Ascending aorta (tissue), 2 donors: ENCODE measurements at places on chromosomes 6 and 20. TPM values are rescaled to one million over a fixed set of nuclear protein-coding genes. Genes with fewer than 3 reads are reported as not detected.

DNA sequence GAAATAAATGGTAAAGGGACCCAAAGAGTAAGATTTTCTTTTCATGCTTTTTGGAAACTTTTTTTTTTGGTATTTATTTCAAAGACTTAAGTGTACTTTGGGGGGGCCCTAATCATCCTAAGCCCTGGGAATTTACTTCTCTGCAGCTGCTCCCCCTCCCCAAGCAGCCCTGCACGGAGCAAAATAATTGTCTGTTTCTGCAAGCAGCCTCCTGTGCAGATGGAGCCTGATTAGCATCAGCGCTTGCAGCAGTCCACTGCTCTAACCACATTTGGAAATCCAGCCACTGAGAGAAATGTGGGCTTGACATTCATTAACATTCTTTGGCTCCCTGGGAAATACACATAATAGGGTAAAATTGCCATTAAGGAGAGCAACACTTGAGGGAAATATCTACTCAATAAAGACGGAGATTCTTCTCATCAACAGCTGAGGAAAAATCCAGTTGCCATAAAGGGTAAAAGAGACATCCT is 309.2 kb upstream of the MAP3K7 start:
- DNase-seq: no peak

GRCh38 chr6:80251321-80251720 is 144.8 kb downstream of the BCKDHB start:
- no peak for DNase-seq

- no peak for DNase-seq
These were observed 169.9 kb downstream of the QRSL1 start for GRCh38 chr6:106799031-106799894.

DNA sequence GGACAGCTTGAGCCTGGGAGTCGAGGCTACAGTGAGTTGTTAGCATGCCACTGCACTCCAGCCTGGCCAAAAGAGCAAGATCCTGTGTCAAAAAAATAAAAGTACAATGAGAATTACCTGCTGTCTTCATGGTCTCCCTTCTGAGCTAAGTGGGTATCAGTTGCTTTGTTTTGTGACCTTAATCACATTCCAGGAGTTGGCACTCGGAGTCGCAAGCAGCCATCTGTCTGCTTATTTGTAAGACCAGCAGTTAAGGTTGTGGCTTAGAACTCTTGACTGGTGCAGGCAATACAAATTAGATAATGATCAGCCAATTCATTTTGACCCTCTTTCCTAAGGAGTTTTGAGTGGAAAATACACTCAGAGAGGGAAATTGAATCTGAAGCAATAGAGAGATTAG is 114.0 kb downstream of the MYO6 start:
- no peak for DNase-seq

Gene PRDM13
- not detected for total RNA-seq

Gene HCRTR2
- not detected for total RNA-seq

DNA sequence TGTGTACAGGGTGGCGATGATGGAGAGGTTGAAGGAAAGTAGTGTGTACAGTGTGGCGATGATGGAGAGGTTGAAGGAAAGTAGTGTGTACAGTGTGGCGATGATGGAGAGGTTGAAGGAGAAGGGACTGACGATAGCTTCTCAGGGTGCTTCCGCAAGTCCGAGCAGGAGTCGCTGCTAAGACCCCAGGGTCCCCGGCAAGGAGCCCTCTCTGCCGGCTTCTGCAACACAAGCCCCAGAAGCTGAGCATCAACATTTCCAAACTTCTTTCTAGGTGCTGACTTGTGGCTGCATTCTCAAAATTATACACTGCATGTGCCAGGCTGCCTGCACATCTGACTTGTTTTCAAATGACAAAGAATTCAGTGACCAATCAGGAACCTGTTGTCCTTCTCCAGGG is 47.8 kb upstream of the NXT1 start:
- no peak for DNase-seq

DNA sequence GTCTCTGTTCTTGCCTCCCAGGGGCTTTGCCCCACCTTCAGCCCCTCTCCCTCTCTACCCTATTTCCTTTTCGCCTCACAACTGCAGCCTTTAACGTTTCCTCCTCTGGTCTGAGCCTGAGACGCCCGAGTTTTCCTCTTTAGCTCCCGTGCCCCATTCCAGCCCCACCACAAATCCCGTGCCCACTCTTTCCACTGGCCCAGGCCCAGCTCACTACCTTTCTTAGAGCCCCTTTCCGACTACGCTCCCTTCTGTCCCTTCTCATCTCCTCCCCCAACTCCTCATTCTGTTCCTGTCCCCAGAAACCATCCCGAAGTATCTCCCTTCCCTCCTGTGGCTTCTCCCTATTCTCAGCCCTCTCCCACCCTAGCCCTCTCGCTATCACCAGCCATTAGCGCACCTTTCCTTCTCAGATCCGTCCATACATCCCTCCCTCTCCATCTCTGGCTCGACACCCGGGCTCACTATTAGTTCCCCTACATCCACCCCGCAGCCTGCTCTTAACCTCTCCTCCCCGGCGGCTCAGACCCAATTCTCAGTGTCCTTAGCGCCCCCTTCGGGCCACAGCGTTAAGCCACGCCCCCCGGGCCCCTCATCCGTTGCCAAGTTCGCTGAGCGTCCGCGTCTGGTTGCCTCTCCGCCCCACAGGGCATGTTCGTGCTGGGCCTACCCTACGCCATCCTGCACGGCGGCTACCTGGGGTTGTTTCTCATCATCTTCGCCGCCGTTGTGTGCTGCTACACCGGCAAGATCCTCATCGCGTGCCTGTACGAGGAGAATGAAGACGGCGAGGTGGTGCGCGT is 2.7 kb downstream of the SLC32A1 start:
- DNase-seq: no peak

DNA sequence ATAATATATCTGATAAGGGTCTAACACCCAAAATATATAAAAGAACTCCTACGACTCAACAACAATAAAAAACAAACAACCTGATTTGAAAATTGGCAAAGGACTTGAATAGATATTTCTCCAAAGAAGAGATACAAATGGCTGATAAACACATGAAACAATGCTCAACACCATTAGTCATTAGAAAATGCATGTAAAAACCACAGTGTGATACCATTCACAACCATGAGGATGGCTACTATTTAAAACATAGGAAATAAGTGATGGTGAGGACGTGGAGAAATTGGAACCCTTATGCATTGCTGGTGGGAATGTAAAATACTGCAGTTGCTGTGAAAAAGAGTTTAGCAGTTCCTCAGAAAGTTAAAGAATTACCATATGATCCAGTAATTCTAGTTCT is 41.4 kb downstream of the PTGIS start:
- no peak for DNase-seq

Gene MCHR2
- total RNA-seq: not detected

- DNase-seq: no peak
These were observed 566.6 kb upstream of the CITED2 start for GRCh38 chr6:139940741-139941729.

DNA sequence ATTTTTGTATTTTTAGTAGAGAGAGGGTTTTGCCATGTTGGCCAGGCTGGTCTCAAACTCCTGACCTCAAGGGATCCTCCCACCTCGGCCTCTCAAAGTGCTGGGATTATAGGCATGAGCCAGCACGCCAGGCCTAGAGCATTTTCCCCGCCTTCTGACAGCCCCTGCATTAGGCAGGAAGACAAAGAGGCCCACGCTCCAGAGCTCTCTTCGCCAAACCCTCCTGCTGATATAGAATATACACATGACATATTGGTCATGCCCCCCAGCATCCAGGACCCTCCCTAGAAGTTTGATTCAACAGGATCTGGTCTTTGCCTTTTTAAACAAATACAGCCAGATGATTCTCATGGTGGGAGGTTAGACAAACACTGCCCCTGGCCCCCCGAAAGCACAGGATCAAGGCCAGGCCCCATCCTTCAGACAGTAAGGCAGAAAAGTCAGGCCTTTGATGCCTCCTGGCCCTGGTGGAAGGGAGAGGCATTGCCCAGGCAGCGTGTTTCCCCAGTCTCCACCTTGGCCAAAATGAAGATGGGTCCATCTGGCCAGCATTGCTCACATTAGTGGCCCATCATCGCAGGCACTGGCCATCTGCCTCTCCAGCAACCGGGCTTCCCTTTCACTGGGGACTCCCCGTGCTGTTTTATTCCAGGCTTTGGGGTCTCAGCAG is 4.4 kb downstream of the SULF2 start:
- DNase-seq: no peak

DNA sequence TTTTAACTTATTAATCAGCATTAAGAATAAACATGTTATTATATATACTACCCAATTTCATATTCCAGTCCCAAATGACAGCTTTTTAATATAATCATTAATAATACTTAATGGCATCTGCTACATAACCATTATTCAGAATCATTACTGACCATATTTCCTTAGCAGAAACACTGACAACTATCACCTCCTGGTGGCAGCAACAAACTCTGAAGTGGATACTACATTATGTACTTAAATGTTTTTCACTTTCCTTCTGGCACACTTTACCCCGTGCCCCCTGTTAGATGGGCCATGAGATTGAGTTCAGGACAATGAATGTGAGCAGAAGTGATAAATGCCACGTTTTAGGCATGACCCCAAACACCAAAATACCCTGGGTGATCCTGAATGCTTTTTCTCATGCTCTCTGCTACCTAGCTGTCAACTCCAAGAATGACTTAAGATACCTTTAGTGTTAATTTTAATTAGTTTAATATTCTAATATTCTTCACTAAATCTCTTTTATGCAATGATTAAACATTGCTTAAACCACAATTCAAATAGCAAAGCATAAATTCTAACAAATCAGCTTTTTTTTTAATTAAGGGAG is 77.1 kb downstream of the LMBRD1 start:
- no peak for DNase-seq

Gene NKX2-2
- not detected for total RNA-seq

DNA sequence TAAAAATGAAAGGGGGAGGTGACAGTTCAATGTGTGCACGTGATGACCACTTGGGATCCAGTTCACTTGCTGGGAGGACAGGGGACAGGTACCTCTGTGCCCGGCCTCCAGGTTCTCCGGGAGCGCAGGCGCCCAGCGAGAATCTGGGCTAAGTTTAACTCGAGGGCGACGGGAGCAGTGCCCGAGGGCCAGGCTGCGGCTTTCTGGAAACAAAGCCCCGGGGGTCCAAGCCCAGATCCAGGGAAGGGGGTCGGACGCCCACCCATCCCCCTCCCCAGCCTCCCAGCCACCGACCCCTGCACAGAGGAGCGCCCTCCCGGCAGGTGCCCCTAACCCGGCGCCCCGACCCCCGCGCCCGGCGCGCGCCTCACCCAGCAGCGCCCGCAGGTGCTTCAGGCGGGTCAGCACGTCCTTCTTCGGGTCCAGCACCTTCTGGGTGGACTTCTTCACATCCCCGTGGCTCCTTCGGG is 405 bp downstream of the RALGAPA2 start:
- peak; percentile 63 for DNase-seq

Gene NOP56
- 32.1 TPM for total RNA-seq

GRCh38 chr6:108592371-108593337 is 31.9 kb downstream of the FOXO3 start:
- DNase-seq: no peak

GRCh38 chr20:62355878-62356588 is 11.1 kb downstream of the LAMA5 start:
- no peak for DNase-seq

DNA sequence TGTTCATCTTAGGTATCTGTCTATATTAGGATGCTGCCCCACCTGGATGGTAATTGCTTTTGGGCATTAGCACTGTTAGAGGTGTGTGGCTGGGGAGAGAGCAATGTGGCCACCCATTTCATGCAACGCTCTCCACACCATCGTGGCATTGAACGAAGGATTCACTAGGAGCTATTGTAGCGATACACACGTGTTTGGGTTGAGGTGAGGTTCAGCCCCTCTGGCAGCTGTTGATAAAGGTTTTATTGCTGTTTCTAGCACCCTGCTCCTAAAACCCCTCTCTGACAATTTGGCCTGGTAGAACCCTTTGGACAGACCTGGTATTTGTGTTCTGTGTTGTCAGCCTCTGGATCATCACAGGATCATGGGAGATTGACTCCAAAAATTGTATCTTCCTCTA is 280.9 kb downstream of the PRL start:
- DNase-seq: no peak

GRCh38 chr6:5116243-5116991 is 31.3 kb downstream of the PPP1R3G start:
- DNase-seq: no peak

Gene SNAP25
- total RNA-seq: 0.43 TPM

Gene HLA-DPB1
- total RNA-seq: 72.7 TPM

- DNase-seq: no peak
These were observed 12.7 kb upstream of the BAK1 start for GRCh38 chr6:33592595-33593413.

- no peak for DNase-seq
These were observed 6.5 kb upstream of the CDK5RAP1 start for GRCh38 chr20:33407796-33408195.

- no peak for DNase-seq
These were observed 4.2 kb downstream of the KCNK17 start for GRCh38 chr6:39309942-39310531.

- DNase-seq: no peak
These were observed 420.4 kb upstream of the ID4 start for GRCh38 chr6:19416811-19417210.

DNA sequence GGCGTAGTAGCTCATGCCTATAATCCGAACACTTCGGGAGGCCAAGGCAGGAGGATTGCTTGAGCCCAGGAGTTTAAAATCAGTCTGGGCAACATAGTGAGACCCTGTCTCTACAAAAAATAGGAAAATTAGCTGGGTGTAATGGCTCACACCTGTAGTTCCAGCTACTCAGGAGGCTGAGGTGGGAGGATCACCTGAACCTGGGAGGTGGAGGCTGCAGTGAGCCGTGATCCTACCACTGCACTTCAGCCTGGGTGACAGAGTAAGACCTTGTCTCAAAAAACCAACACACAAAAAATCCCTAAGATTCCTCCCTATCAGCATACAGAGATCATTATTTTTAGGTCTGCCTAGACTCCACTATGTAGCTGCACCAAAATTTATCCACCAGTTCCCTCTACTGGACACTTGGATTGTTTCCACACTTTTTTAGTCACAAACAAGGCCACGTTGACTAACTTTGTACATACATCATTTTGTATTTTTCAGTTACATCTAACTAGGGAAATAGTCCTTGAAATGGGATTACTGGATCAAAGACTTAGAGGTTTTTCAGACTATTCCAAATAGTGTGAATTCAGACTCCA is 3.6 kb upstream of the PHF1 start:
- no peak for DNase-seq

Gene GNAS-AS1
- not detected for total RNA-seq

- DNase-seq: no peak
These were observed 66.7 kb downstream of the TMEM170B start for GRCh38 chr6:11604215-11604614.

DNA sequence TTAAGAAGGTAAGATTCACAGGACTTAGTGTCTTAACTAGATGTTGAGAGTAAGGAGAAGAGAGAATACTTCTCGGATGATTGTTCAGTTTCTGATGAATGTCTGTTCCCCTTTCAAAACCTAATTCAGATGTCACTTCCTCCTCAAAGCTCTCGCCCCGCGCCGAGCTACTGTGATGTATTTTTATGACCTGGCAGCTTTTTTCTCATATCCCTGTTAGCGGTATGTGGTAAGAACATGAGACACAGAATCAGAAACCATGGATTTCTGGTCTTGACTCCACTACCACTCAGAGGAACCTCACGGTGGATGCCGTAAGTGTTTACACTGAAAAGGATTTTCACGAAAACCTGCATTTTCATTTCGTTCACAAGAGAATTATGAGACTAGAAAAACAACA is 48.4 kb downstream of the CEP43 start:
- no peak for DNase-seq
